ENCODE measurements at places on chromosomes 12 and 14.
A peak's percentile ranks its signal among the peaks of the same experiment; 100 is the strongest.

GRCh38 chr14:50545618-50546017 lies 13.2 kb upstream of the MAP4K5 start:
- DNase-seq: no peak

- DNase-seq: no peak
These were observed 50.1 kb downstream of the ZC3H14 start for GRCh38 chr14:88612981-88613380.

DNA sequence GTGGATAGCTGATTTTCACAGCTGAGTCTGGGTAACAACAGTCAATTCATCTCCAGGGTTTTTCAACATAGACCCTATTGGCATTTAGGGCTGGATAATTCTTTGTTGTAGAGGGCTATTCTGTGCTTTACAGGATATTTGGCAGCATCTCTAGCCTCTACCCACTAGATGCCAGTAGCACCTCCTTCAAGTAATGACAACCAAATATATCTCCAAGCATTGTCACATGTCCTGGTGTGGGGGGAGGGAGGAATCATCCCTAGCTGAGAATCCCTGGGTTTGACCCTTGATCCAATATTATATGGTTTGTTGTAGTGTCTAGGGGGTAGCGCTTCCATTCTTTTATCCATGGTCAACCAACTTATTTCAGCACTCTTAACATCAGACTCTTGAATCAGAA lies 157.2 kb downstream of the ANO4 start:
- DNase-seq: no peak

DNA sequence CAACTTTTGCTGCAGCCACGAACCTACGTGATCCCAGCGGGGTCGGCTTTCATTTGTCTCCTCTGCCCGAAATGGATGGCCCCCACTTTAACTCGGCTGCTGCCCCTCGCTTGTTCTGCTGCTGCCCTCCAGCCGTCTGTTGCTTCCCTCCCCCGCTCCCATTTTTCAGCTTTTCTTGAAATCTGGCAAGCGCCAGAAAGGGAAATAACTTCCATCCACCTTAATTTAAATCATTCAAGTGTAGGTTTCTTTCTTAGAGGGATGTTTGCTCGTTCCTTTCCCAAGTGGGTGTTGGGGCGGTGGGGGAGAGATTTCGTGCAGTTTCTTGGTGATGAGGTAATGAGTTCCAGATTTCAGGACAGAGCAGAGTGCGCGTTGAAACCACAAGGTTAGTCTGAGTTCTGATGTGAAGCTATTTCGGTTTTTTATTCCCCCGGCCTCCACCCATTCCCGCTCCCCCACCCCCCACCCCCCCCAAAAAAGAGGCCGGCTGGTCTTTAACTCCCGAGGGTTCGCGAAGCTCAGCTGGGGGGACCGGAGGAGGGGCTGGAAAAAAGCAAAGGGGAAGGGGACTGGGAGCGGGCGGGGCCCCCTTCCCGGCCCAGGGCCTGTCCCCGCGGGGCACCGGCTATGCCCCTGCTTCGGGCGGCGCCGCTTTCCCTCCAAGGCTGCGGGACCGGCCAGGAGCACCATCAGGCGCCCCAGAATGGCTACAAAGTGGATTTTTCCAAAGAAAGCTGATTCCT lies 2.2 kb upstream of the ZFP36L1 start:
- no peak for DNase-seq

DNA sequence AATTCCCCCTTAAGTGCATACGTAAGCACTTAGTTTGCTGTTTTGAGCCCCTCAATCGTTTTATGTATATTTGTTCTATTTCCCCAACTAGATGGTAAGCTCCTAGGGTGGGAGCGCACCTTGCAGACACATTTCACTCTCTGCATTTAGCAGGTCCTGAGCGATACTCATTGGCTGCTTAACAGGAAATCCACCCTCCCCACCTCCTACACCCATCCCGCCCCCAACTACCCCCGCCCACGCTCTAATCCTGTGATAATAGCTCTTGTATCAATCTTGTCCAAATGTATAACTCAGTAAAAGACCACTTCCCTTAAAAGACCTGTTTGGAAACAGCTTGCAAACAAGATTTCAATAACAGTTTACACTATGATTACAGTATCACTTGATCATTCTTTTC lies 8.1 kb downstream of the LPAR5 start:
- no peak for DNase-seq

DNA sequence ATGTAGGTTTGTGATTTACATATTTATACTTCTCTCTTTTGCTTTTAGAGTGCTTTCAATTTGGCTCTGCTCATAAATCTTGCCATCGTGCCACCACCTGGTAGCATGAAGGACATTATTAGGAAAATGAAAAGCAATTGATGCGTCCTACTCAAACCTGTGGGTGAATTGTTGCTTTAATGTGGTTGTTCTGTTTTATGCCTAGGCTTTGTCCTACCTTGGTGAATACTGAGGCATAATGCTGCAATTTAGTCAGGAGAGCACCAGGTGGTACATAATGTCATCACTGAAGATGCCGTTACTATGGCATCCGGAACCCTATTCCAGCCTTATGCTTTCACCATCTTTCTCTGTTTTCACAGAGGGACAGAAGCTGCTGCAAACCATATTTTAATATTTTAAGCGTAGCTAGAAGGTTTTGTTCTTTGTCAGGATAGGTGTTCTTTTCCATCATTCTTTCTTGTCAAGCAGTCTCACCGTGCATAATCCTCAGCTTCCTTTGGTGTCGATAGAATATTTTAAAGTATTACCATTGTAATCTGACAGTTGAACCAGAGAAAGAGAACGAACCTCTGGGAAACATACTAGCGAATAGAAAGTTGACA lies 68.5 kb upstream of the PKP2 start:
- DNase-seq: no peak

- no peak for DNase-seq
These were observed 73.3 kb upstream of the USP44 start for GRCh38 chr12:95624589-95624988.

DNA sequence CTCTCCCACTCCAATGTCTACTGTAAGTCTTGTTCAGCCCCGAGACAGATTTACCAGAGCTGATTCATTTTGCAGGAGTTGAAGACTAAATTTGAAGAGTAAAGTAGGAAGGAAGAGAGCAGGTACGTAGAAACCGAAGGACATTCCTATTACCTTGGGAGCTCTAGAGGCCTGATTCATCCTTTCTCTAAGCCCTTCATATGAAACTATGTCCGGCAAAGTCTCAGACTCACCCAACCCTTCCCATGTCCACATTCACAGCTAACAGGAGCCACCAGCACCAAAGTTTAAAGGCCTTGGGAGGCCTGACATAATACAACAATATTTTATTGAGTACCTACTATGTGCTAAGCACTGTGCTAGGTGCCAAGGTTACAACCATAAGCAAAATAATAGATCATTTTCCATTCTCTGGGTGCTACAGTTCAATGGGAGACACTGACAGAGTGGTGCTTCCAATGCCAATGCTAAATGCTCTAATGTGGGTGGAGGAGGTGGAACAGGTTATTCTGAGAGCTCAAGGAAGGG lies 86.6 kb downstream of the PHLDA1 start:
- no peak for DNase-seq

GRCh38 chr12:130680451-130680990 lies 35.6 kb downstream of the RIMBP2 start:
- DNase-seq: no peak

GRCh38 chr14:69261761-69262331 lies 1.9 kb downstream of the GALNT16 start:
- no peak for DNase-seq

GRCh38 chr12:7645395-7646177 lies 20.1 kb downstream of the APOBEC1 start:
- no peak for DNase-seq

DNA sequence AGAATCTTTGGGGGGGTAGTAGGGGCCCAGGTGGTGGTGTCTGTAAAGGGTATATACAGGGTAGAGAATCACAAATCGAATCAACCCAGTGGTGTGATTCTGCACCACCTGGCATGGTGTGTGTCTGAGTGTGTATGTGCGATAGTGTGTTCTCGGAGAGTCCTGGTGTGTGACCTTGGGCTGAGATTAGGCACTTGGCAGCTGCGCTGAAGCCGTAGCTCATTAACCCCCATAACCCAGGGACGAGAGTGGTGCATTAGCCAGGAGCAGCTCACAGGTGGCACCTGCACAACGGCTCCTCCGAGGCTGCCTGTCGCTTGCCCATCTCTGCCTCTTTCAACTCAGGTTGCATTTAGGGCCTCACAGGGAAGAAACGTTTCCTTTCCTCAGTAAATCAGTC lies 15.6 kb upstream of the TESC start:
- DNase-seq: no peak

GRCh38 chr12:122947352-122947792 lies 18.9 kb downstream of the ABCB9 start:
- DNase-seq: no peak

GRCh38 chr12:110249716-110250225 lies 31.3 kb upstream of the ATP2A2 start:
- DNase-seq: no peak

DNA sequence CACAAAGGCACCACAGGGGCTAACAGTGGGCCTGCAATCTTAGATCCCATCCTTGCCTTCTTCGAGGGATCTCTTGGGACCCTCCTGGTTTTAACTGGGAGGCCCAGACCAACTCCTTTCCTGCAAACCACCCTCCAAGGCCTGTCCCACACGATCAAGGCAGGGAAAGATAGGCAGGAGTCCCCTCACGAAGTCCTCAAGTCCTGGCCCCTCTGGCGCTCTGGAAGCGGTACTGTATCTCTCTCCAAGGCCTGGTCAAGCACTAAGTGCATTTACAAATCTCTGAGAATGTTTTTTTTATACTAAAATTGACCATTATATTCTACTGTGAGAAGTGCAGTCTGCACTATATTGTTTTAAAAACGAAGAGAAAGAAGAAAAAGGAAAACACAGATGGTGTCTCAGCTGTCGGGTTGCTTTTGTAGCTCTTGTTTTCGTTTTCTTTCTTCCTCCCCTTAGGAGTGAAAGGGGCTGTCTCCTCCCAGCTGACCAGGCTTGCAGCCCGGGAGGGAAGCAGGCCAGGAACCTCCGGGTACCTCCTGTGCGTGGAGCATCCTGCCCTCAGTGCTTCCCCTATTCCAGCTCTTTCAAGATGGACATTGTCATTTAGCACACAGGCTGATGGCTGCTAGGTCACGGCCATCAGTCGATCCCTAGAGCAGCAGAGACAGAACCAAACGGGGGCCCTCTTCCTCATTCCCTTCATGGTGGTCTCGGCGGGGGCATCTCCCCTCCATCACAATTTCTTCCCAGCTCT lies 56.7 kb downstream of the FAM222A start:
- DNase-seq: no peak

DNA sequence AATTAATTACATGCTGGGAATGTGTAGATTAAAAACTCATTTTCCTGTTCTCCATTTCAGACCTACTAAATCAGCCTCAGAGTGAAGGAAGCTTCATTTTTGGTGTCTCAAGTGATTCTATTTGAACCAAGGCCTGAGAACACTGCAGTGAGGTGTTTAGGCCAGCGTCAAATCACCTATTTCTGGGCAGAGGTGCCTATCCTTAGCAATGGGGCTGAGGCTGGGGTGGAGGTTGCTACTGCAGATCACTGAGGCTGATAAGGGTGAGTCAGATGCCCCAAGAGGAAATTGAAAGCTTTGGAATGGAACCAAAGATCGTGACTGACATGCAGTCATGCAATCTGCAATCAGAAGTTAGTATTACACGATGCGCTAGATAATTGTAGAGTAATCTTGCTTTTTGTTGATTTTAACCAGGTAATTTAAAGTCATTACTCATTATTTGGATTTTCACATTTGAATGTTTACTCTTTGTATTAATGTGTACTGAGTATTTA lies 4.4 kb downstream of the TXNRD1 start:
- DNase-seq: peak; percentile 39

DNA sequence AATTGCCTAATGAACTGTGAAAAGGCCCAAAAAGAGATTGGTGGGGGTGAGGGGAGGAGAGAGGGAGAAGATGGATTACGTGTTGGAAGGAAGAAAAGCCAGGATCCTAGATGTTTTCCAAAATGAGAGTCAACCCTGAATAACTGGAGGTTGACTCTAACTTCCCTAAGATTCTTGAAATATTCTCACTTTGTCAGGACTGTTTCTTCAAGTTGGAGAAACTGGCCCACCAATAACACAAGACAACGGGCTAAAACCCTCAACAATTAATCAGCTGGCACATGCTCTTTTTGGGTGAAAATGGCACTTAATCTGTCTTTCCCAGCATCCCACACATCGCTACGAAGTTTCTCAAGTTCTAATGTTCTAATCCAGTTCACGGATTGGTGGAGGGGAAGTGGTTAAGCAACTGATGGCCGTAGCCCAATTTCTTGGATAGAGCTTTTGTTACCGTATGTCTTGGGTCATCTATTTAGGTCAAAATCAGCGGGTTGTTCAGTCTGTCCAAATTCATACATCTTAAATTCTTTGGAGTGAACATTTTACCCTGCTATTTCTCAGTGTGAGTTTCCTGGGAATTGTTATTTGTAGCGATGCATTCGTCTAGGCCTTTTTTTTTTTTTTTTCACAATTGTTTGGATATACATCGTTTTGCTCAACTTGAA lies 49.0 kb downstream of the GPHB5 start:
- DNase-seq: no peak

- DNase-seq: no peak
These were observed 71.1 kb upstream of the ZDHHC17 start for GRCh38 chr12:76692846-76693245.

- no peak for DNase-seq
These were observed 761 bp upstream of the NDRG2 start for GRCh38 chr14:21025371-21026273.

DNA sequence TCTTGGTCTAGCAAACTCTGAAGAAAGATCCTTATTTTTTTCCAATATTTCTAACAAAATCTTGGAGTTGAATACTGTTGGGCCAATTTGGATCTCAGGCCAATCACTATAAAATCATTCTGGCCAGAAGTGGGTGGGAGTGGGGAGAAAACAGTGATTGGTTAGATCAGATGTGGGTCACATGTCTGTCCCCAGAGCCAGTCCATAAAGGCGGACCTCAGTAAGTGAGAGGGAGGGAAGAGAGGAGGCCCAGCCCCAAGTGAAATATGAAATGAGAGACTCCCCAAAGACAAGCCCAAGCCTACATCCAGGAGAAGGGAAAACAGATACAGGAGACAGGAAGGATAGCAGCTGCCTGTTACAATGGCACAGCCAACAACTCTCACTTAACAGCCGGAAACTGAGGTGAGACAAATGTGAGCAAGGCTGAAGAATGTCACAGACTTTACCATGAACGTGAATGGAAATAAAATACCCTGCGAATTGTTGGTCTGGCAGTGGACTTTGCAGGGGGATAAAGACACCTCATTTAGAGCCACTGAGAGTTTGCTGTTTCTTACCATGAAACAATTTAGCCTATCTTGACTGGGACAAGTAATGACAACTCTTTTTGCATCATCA lies 144.7 kb downstream of the HMGA2 start:
- DNase-seq: no peak

GRCh38 chr14:97705976-97706375 lies 908.8 kb downstream of the VRK1 start:
- no peak for DNase-seq

- DNase-seq: no peak
These were observed 64.1 kb upstream of the HIF1A start for GRCh38 chr14:61631045-61631687.
